Retinal pigment epithelial cell (primary cell): ENCODE measurements at places on chromosomes 11 and 22.

DNA sequence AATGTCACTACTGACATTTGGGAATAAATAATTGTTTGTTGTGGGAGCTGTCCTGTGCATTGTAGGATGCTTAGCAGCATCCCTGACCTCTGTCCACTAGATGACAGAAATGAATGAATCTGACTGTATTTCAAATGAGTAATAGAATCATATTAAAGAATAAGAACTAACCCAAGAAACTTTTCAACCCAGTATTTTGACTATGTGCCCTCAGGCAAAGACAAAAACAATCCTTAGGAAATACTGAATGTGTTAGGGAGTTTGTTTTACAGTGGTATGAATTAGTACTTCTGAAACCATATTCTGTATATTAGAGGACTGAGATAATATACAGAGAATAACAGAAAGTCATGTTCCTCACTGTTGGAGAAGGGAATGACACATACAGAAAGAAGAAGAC, 320.9 kb upstream of the PITPNB start:
- DNase-seq = no peak

DNA sequence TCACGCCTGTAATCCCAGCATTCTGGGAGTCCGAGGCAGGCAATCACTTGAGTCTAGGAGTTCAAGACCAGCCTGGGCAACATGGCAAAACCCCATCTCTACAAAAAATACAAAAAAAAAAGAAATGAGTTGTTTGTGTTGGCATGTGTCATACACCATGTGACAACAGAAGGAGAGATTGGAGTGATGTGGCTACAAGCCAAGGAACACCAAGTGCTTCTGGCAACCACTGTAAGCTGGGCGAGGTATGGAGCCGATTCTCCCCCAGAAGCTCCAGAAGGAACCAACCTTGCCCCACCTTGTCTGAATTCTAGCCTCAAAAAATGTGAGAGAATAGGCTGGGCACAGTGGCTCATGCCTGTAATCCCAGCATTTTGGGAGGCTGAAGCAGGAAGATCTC, 39.1 kb upstream of the SLC35C1 start:
- DNase-seq = no peak

DNA sequence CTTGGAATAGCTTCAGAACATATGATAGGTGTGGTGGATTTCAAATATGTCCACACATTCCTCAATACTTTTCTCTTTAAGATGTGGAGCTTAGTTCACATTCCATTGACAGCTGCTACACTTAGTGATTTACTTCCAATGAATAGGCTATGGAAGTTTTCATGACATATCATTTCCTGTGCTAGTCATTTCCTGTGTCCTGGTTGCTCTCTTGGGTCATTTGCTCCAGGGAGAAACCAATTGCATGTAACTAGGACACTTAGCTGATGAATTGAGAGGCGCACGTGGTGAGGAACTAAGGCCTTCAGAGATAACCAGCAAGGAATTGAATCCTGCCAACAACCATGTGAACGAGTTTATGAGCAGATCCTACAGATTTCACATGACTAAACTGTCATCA, 120.9 kb downstream of the SLC17A6 start:
- DNase-seq = peak; percentile 72

DNA sequence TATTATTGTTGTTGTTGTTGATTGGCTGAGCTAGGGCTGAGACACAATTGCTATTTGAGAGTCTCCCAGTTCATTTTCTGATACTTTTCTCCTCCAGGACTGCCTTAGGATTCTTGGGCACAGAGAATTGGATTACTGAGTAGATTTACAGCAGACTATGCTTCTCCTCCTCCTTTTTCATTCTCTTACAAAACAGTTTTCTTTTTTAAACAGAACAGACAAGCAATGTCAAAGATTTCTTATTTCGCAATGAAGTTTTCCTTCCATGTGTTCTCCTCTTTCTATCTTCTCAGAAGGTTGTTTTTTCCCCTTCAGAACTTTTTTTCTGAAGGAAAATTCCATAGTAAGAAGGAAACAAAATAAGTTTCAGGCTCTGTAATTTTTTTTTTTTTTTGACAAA, 19.8 kb upstream of the TIMP3 start:
- no peak for DNase-seq

GRCh38 chr22:47663615-47664605, 901.5 kb downstream of the TBC1D22A start:
- no peak for DNase-seq

GRCh38 chr11:133228471-133229329, 303.6 kb downstream of the OPCML start:
- DNase-seq = no peak

GRCh38 chr22:28813772-28814518, 13.6 kb upstream of the XBP1 start:
- DNase-seq = no peak

DNA sequence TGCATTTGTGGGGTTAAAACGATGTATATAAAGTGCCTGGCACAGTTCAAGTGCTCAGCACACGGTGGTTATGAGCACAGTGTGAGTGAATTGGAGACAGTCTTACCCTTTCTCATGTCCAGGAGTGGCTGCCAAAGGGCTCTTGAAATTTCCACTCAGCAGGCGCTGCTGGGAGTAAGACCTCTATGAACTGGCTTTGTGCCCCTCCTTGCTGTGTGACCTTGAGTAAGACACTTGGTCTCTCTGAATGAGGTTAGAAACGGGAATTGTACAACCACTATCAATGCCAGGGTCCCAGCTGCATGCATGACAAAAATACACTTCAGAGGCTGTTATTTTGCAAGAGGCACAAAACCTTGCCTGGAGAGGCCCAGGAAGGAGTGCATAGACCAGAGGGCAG, 86.6 kb downstream of the TSPAN18 start:
- no peak for DNase-seq

DNA sequence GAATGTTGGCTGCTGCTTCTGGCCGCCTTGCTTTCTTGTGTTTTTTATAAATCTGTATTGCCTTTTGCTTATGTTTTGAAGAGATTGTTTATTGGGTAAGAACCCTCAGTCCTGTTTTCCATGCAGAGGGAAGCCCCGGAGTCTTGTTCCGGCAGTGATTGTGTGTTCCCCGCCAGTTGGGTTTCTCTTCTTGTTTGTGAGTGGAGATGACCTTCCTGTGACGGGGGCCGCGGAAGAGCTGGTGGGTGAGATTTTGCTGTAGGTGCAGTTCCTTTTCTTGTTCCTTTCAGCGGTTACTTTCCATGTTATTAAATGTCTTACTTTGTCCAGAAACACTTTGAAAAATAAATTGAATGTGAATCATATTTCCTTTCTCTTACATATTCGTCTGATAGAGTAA, 8.3 kb downstream of the TBC1D22A start:
- no peak for DNase-seq

DNA sequence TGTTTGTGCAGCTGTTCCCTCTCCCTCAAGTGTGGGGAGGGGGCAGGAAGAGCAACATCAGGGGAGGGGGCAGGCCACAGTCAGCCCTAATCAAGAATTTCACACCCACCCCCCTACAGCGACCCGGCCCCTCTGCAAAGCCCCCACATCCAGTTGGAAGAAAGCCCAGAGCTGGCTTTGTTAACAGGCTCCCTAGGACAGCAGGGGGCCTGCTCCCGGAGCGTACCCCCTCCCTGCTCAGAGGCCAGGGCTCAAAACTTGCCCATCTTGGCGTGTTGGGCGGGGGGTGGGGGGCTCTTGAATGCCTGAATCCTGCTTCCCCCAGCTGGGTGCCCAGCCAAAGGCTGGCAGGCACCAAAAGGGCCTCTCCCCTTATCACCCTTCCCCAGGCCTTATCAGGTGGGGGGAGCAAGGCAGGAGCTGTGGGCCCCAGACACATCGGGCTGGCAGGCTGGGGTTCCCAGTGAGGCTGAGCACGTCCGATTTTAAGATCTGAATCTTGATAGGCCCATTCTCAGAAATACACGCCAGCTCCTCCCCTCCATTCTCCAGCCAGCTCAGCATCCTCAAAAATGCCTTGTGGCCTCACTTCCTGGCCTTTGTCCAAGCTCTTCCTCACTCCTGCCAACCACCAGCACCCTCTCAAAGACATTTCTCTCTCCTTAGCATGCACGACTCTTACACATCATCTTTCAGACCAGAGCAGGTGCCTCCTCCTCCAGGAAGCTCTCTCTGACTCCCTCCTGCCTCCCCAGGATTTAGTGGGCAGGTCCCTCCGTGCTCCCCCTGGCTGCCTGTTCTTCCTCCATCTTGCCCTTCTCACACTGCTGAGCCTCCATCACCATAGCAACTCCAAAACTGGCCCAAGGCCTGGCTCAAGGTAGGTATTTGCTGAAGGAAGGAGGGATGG, 384.8 kb downstream of the MN1 start:
- DNase-seq = no peak

DNA sequence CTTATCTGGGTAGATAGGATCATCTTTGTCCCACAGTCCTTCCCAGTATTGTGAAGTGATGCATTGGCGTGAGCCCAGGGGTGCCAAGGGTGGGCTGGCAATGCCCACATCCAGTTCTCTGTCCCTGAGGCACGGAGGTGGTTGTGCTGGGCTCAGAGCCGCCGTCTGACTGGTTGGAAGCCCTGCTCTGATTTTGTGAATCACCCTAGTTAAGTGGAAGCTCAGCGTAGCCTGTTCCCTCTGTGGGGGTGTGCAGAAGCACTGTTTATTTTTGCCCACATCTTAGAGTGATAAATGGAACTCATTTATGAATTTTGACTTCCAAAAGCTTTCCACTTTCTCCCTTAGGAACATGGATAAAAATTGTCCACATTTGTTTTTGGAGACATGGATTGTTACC, 13.6 kb downstream of the BCR start:
- DNase-seq = no peak

DNA sequence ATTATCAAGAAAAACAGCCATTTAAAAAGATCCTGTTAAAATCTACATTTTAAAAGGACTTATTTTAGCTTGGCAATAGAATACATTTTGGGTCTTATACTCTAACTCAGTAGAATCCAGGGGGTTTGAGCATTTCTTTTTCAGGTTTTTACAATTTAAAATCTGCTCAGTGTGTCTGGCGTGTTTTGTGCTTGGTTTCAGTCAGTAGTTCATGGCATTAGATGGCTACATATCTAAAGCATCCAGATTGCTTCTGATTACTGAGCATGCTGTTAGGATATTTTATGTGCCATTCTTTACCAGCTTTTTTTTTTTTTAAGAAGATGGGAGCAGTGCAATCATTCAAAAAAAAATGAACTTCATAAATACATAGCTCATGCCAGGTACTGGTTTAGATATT, 566.1 kb upstream of the LARGE1 start:
- no peak for DNase-seq

DNA sequence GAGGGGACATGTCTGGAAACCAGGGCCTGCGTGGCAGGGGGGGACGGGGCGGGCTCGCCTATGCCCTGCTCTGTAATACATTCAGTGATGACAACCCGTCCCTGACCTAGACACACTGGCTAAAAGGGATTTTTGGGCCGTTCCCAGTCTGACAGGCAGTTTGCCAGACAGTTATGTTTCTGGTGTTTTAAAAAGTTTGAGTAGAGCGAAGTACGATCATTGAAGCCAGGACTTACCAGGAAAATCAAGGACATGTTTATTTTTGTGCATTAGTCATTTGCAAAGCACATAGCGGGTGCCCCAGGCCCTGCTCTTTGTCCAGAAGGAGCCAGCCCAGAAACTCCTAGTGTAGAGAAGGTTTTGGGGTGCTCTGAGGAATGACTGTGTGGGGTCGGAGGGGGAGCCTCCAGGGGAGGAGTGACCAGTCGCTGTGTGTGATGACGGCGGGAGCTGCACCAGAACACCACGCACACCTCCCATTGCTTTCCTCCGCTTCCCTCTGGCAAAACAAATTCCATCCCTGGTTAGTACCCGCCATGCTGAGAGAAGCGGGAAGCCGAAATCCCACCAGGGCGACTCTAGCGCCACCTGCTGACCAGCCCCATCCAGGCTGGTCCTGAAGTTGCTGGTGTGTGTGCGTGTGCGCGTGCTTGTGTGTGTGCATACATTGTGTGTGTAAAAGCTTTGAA, 50.8 kb downstream of the FBLN1 start:
- no peak for DNase-seq

GRCh38 chr22:22745225-22746060, 101.0 kb downstream of the GGTLC2 start:
- DNase-seq = no peak

GRCh38 chr11:96097844-96098421, 174.0 kb upstream of the MTMR2 start:
- DNase-seq = no peak

- no peak for DNase-seq
Measured at GRCh38 chr22:38872831-38873248, 824 bp upstream of the CBX6 start.

DNA sequence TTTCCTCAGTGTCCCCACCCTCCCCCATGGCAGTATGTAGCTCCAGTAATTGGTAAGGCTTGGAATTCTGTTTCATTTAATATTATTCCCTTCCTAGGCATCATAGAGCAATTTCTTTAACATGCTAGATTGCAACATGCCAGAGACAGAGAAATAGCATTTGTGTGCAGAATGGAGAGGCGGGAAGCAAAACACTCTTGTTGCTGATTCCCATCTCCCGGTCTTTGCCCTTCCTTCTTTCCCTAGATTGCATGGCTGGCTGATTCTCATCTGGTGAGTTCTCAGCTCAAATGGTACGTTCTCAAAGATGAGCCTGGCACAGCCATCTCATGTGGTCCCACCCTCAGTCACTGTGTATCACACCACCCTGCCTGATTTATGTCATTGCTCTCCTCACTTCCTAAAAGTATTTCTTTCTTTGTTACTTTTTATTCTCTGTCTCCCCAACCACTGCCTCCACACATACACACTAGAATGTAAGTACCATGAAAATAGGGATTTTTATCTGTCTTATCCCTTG, 66.9 kb downstream of the ARFGAP2 start:
- no peak for DNase-seq

DNA sequence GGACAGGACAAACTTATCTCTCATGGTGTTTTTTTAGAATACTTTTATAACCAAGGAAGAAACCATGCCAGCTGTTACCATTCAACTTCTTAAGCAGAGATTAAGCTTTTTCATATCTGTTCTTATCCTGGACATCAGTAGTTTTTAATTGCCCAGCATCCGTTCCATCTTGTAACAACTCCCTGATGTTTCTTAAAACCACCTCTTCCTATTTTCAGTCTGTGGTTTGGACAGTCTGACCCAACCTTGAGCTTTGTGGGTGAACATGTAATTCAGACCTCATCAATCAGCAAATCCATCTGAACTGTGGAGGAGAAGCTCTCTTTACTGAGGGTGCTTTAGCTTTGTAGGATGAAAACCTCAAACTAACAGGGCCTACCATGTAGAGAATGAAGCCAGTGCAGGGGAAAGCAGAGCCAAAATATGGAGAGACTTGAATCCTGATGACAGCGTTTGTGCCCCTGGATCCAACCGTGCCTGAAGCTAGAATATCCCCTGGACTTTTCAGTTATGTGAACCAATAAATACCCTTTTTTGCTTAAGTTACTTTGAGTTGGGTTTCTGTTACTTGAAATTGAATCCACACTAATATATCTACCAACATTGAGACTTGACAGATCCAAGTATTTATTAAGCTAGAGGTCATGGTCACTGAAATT, 9.4 kb downstream of the TUG1 start:
- DNase-seq = no peak
